Stimulated activated CD8-positive, alpha-beta memory T cell treated with anti-CD3 and anti-CD28 coated beads, Interleukin-2, amount 100 ng/mL, for 1 hour (primary cell): ENCODE measurements at places on chromosomes 16 and 17.

DNA sequence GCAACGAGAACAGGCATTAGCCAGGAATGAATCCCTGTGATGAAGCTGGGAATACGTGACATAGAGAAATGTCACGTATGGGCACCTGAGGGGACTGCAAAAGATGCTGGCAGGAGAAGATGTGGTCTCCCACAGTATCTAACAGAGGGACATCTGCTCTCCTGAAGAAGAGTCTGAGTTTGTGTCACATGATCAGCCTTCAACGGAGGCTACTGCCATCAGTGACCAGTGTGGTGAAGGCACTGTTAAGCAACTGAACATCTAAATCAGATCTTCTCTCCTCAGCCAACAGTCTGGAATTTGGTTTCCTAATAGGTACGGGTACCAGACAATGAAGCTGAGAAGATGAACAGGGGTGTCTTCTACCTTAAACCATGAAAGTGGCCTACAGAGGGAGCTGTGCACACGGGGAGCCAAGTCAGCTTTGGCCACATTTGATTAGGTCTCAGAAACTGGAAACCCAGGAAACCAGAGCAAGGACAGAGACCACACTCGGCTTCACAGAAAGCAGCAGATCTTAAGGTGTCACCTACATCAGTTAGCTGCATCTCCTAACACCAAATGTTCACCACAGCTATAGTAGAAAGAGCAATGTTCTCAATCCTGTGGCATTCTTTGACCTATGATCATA, 41.8 kb downstream of the BRD7 start:
- DNase-seq = peak; percentile 40

DNA sequence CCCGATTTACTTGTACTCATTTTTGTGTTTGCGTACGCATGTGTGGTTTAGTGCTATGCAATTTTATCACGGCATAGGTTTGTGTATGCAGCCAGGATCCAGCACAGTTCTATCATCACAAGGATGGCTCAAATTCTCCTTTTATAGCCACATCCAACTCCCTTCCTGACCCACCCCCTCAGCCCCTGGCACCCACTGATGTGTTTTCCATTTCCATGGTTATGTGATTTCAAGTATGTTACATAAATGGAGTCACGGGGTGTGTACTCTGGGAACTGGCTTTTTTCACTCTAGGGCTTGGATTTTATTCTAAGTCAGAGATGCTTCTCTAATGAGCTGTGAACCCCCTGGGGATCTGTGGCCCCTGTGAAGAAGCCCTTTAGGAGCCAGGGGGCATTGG, 16.8 kb downstream of the IL4R start:
- DNase-seq = no peak

DNA sequence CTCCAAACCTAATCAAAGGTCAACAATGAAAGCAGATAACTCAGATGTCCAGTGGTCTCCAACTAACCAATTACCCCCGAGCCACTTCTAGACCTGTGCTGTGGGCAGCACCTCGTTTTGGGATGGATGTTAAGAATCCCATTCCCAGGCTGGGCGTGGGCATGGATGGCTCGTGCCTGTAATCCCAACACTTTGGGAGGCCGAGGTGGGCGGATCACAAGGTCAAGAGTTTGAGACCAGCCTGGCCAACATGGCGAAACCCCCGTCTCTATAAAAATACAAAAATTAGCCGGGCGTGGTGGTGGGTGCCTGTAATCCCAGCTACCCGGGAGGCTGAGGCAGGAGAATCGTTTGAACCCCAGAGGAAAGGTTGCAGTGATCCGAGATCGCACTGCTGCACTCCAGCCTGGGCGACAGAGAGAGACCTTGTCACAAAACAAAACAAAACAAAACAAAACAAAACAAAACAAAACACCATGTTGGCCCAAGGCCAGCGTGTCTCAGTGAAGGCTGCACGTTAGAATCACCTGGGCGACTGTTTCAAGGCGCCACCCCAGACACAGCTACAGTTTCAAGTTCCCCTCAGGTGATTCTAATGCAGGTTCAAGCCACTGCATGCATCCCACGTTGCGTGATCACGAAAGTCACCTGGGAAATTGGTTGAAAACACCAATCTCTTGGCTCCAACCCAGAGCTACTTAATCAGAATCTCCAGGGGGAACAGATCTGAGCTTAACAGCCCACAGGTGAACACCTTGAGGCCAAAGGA, 21.3 kb downstream of the COX4I1 start:
- DNase-seq = no peak

DNA sequence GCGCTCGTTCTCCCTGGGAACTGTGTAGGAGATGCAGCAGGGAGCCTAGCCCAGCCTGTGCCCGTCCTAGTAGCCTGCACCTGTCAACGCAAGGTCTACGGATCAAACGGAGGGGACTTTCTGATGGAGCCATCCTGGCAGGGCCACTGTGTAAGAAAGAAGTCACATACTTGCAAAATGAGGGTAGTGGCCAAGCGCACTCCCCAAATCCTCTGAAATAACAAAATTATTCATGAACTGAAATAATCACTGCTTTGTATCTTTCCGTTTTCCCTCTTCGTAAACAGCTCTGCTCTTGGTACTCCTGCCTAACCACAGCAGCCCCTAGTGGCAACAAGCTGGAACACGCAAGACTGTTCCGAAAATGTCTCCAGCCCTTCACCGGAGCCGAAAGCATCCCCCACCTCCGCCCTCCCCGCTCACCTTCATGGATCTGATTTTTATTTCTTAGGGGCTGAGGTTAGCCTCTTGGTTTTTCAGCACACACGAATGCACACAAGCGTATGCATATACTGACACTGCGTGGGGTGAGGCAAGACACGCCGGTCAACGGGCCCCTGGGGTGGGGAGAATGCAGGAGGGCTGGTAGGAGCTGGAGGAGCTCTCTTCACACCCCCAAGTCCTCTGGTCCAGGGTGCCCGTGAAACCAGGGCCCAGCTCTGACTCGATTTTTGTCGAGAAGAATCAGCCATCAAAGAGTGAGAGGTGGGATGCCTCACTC, 100.8 kb downstream of the ABCC12 start:
- DNase-seq = no peak

- no peak for DNase-seq
Observed at GRCh38 chr16:73157861-73158260, 109.9 kb upstream of the ZFHX3 start.
